Cardiac muscle cell (in vitro differentiated cells and primary cell): ENCODE measurements at places on chromosomes 2 and 18.
A peak's percentile ranks its signal among the peaks of the same experiment; 100 is the strongest.

DNA sequence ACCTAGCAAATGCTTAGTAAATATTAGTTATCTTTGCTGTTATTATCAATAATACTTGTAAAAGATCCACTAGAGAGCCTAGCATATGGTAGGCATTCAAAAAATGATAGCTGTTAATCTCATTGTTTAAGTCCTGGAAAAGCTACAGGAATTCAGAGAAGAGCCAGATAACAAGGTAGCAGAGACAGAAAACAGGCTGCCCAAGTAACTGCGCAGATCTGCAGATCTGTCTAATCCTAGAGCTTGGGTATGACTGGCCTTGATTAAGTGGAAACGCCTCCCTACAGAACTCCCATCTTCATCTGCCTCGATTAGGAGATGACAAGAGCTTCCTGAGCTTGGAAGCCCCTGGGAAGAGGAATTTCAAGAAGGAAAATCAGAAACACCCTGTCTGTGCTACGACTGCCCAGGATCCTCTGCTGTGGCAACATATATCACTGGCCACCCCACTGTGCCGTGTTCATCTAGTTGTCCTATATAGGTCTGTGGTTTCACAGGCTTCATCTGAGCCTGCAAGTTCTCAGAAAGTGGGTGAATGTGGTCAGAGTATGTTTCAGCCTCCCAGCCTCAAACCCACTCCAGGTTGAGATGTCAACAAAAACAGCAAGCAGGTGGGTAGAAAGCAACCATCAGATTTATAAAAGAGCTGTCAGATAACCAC, 151.5 kb upstream of the PKDCC start:
- no peak for DNase-seq

- no peak for DNase-seq
Measured at GRCh38 chr18:23966909-23967308, 47.6 kb upstream of the TTC39C start.

DNA sequence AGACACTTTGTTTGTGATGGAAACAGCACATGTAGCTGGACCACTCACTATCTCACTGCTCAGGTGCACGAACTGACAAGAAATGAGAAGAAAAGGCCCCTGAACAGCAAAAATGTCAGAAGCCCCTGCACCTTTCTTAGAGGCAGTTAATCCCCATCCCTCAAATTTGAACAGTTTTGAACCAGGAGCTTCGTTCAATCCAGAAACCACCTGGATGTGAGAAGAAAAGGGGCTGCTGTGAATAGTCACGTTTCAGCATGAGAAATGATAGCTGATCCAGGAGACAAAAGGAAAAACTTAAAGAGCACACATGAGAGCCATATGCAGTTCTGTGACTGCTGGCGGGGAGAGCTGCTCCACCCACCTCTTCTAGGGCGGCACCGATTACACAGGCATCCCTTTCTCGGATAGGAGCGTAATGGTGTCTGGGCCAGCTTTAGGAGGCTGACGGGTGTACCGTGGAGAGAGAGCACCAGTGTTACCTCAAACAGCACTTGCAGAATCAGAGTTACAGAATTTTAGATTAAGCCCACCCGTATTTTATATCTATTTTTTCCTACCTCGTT, 117.0 kb upstream of the EML6 start:
- DNase-seq = no peak

DNA sequence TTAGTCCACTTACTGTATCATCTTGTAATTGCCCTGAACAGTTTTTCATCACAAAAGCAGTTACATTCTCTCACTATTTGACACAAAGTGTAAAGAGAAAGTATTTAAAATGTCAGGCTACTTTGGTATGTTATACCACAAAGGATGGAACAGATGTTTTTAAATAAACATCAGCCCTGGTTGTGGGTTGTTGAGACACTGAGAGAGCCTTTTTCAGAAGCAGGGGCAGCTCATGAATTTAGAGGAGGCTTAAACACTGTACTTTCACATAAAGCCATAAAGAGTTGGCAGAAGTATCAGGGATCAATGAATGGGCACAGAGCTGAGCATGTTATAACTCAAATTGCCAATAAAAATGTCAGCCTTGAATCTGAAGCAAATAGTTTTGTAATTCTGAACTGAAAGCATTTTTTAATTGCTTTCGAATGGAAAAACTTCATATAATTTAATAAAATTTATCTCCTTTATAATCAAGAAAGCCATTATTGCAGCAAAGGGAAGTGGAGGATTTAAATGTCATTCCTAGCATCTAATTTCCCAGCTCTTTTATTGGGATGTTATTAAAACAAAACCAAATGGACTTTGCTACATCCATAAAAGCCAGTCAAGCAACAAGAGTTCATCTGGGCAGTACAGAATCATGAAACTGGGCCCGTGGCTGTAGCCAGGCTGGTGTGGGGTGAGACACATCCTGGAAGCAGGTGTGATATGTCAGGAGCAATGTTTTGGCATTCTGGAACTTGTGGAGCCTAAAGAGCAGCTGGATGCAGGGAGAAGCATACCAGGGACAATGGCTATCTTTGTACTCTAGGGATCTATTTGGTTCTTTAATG, 95.1 kb upstream of the NT5C1B start:
- DNase-seq = no peak

DNA sequence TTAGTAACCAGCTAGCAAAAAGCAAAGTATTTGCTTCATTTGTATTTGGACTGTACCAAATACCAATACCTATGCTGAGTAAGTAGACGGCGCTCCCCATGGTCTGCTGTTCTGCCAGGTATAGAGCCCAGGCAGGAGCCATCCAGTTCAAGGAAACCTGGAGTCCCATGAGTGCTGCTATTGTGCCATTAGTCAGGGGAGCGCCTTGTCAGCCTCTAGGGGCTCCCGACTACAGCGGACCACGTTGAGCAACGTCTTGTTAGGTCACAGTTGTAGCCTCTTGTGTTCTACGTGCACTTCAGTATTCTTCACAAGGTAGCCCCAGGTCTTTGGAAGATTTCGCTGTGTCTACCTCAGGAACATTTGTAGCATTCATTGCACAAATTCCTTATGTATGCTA, 21.6 kb upstream of the SLC9A2 start:
- no peak for DNase-seq

GRCh38 chr18:49460976-49461601, 644 bp upstream of the DYM start:
- peak; percentile 74 for DNase-seq

- DNase-seq = no peak
Measured at GRCh38 chr2:236363711-236364277, 99.6 kb upstream of the ASB18 start.

GRCh38 chr18:24014062-24014985, at the start of gene TTC39C:
Gene TTC39C (plus strand): TSS chr18:24014754. CDS start chr18:24014872, 118 bp downstream.
- DNase-seq = peak; percentile 69

GRCh38 chr2:168729455-168729854, 73.0 kb upstream of the NOSTRIN start:
- DNase-seq = no peak

GRCh38 chr2:239930871-239931771, 94.0 kb downstream of the NDUFA10 start:
- no peak for DNase-seq

- no peak for DNase-seq
Measured at GRCh38 chr2:25368660-25369059, 26.9 kb upstream of the DNMT3A start.

DNA sequence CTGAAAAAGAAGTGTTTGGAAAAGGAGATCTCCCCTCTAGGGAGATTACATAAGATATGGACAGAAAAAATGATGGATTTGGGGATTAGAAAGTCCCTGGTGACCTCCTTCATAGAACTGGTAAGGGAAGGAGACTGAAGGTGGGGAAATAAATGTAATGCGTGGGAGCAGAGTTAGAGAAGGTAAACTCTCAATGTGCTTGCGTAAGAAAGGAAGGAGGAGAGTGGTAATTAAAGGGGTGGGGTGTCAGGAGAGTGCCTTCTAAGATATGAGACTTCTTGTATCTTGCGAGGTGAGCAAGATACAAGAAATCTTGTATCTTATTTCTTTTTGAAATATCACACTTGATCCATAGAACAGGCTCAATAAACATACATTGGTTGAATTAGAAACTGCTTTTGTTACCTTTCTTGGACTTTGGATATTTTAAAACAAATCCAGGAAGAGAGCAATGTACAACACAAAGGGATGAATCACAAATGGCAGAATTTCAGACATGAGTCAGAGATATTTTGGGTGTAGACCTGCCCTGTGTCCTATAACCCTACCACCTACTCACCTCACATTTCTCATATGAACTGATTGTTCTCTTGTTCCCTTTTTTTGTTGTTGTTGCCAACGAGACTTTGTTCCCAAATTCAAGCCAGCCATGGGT, 342.4 kb downstream of the INSIG2 start:
- DNase-seq = no peak

GRCh38 chr2:223054193-223054781, 2.3 kb downstream of the KCNE4 start:
- no peak for DNase-seq

DNA sequence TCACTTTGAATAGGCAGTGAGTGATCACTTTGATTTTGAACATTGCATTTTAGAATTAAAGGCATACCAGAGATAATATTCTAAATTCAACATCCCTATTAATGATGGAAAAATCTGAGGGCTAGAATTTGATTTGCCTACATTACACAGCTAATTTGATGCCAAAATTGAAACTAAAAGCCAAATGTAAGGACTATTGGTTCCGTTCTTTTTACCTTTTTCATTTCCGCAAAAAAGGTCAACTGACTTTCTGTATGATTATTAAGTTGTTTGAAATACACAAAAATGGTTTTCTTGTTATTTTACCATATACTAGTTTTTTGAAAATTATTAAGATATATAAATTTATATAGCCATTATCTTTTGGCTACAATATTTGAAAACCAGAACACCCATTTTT, 117.5 kb downstream of the SCN3A start:
- no peak for DNase-seq

- DNase-seq = no peak
Measured at GRCh38 chr18:24793742-24794141, 333.3 kb downstream of the HRH4 start.

GRCh38 chr2:175834477-175834876, 167.6 kb downstream of the LNPK start:
- DNase-seq = peak; percentile 16

DNA sequence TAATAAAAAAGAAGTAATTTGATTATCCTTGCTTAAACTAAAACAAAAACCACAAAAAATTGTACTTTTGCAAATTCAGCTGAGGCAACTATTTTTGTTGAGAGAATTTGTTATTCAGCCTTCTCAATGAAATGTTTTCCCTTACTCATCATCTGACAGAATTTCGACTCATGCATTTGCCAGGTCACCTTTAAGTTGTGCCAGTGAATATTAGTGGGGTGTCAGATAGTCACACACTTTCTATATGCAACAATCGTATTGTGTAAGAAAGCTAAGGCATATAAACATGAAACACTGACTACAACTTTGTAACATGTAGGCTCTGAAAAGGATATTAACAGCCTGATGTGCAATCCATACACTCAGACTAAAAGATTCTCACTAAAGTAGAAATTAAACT, 1653.1 kb upstream of the SLC39A10 start:
- no peak for DNase-seq

GRCh38 chr2:3377279-3377611, 373 bp downstream of the EIPR1 start:
- peak; percentile 58 for DNase-seq

DNA sequence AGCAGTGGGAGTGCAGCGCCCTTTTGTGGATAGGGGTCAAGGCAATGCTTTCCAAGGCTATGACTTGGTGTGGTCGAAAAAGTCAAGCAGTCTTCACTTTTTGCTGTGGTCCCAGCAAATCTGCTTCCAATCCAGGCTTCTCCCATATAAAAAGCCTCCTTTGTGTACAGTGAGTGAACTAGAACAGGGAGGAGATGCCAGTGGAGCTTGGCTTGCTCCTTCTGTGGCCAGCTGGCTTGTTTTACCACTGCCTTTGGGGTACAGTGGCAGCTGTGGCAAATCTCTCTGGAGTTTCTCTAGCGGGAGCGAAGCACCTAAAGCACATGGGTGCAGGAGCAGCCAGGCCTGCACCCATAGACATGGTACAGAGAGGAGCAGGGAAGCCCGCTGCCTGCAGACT, 103.5 kb downstream of the MSH2 start:
- no peak for DNase-seq

DNA sequence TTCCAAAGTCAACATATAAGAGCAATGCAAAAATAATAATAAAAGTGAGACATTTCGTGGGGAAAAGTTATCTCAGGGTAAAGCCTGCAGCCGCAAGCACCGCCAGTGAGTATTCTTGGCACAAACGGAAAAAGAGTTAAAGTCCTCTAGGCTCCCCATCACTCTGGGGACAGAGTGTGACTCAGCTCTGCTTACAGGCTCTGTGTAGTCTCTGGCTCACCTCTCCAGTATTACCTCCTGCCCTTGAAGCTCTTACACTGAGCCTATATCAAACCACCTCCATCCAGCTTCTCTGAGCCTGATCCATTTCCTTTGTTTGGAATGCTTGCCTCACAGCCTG, 55.5 kb downstream of the MTHFD2 start:
- no peak for DNase-seq

DNA sequence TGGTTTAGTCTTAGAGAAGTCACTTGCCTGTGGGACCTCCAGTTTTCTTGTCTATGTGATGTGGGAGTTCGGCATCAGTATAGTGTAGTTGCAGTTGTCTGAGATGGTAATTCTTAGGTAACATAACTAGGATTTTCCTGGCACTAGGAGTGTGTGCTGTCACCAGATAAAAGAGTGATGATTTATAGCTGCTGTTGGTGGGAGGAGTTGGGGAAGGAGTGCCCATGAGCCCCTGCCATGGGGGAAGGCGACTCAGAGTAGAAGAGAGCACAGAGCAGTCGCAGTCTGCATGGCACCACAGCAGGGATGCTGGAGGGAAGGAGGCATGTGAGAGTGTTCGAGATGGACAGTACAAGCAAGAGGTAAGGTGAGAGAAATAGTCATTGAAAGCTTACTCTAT, 38.7 kb downstream of the ATP9B start:
- peak; percentile 25 for DNase-seq

- DNase-seq = no peak
Measured at GRCh38 chr2:222451224-222451674, 26.9 kb downstream of the SGPP2 start.

GRCh38 chr2:45786030-45786835, 134.8 kb downstream of the PRKCE start:
- DNase-seq = no peak

- no peak for DNase-seq
Measured at GRCh38 chr2:9092383-9093282, 89.1 kb upstream of the MBOAT2 start.

- DNase-seq = no peak
Measured at GRCh38 chr2:72846171-72847095, 20.6 kb upstream of the EXOC6B start.

GRCh38 chr2:197124639-197125390, 185.8 kb downstream of the ANKRD44 start:
- no peak for DNase-seq

- DNase-seq = no peak
Measured at GRCh38 chr2:236286873-236287545, 22.8 kb upstream of the ASB18 start.

- DNase-seq = no peak
Measured at GRCh38 chr2:23009545-23010149, 375.3 kb upstream of the KLHL29 start.

- no peak for DNase-seq
Measured at GRCh38 chr18:33830213-33830612, 252.2 kb downstream of the ASXL3 start.

GRCh38 chr2:105802587-105802986, 57.9 kb downstream of the NCK2 start:
- no peak for DNase-seq

- DNase-seq = no peak
Measured at GRCh38 chr2:216549926-216550690, 51.5 kb downstream of the RPL37A start.
